ENCODE measurements at places on chromosomes 2 and 18.

DNA sequence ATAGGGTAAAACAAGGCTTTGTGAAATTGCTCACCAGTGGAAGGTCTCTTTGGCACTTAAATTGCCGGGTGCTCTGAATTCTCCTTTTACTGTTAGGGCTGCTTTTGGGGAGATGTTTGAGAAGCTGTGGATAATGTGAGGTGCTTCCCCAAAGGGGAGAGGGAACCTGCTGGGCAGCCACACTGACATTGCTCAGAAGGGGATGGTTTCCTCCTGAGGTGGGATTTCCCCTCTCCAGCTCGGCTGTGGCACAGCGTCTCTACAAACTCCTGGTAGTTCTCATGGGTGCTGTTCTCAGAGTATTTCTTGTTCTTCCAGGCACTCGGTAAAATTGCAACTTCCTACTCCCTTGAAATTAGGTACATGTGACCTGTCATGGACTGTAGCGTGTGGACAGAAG, 124.2 kb downstream of the LPIN1 start:
- no peak for DNase-seq

- peak; percentile 66 for DNase-seq
Measured at GRCh38 chr18:9137168-9138066, 836 bp downstream of the ANKRD12 start.

- DNase-seq, result no peak
Measured at GRCh38 chr2:7348761-7349160, 431.5 kb downstream of the RNF144A start.

DNA sequence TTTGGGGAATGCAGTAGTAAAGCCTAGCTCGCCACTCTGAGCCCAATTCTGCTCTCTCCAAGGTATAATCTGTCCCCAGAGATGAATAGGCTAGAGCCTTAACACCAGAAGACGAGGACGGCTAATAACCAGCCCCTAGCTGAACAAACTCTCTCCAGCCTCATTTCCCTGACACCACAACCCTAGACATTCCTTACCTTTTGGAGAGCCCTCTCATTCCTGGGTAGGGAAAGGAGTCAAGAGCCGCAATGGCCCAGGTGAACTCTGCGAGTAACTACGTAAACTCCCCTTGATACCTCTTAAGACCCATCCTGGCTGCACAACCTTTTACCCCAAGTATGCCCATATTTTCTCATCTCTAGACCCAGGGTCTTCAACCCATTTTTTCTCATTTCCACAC, 722.9 kb downstream of the BCL11A start:
- no peak for DNase-seq

DNA sequence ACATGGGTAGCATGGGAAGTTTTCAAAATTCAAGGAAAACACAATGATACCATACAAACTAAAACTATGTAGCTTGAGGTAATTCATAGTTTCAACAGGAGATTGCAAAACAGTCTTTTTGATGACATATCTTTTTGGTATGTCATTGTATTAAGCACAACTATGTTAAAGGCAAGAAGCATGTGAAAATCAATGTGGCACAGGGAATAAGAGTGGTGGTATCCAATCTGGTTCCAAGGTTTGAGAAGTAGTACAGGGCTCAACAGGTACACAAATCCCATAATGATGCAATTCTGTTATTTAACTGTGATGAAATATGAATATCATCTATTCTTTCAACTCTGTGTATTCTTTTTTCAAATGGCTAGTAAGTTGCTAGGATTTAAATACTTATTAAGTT, 16.4 kb upstream of the DLX2 start:
- DNase-seq, result no peak

DNA sequence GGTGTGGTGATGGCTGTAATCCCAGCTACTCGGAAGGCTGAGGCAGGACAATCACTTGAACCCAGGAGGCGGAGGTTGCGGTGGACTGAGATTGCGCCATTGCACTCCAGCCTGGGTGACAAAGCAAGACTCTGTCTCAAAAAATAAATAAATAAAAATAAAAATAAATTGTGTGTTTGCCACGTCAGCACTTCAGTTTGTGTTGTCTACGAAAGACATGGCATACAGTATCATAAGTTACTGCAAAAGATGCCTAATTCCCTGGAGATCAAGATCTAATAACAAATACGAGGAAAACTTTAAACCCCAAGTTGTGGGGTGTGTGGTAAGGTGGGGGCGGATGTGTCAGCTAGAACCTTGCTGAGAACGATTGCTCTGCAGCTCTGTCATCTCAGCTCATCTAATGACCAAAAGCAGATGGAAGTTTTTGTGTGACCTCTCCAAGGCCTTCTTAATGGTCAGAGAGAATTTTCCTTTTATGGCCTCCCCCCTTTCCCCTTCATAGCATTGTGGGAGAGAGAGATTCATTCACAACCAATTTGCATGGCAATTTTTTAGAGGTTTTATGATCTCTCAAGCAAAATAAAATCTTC, 11.3 kb downstream of the NPAS2 start:
- DNase-seq, result no peak
